Activated CD8-positive, alpha-beta memory T cell treated with anti-CD3 and anti-CD28 coated beads for 1 hour (primary cell): ENCODE measurements at places on chromosomes 5 and 9.

DNA sequence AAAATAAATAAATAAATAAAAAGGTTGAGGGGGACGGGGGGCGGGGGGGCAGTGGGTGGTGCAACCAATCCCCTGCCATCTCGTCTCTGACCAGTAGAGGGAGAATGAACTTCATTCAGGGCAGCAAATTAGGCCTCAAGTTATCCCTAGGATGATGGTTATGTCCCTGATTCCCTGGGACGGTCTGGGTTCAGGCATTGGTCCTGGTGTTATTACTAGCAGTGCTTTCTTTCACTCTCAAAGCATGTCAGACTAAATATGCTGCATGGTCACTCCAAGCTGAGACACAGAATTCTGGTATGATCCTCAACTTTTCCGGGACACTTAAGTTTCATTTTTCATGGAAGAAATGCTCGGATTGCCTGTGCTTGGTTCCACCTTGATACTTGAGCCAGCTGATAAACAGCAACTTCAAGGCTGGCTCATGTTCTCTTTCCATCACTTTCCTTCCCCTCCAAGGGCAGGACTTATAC lies 59.4 kb downstream of the DAP start:
- DNase-seq, result no peak

DNA sequence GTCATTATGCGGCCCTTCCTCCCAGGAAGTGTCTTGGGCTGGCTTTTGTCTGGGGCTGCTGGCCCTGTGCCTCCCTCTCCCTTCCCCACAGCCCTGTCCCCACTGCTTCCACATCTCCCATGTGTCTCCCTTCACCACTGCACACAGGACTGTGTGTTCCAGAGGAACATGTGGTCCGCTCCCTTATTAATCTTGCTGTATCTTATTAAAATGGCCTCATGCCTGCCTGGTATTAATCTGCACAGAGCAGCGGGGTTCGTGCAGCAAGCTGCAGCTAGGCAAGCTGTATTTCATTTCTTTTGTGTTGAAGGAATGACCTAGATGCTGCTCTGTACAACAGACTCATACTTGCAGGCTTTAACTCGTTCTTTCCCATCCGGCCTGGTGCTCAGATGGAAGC lies 130.5 kb downstream of the SPOCK1 start:
- DNase-seq, result no peak

DNA sequence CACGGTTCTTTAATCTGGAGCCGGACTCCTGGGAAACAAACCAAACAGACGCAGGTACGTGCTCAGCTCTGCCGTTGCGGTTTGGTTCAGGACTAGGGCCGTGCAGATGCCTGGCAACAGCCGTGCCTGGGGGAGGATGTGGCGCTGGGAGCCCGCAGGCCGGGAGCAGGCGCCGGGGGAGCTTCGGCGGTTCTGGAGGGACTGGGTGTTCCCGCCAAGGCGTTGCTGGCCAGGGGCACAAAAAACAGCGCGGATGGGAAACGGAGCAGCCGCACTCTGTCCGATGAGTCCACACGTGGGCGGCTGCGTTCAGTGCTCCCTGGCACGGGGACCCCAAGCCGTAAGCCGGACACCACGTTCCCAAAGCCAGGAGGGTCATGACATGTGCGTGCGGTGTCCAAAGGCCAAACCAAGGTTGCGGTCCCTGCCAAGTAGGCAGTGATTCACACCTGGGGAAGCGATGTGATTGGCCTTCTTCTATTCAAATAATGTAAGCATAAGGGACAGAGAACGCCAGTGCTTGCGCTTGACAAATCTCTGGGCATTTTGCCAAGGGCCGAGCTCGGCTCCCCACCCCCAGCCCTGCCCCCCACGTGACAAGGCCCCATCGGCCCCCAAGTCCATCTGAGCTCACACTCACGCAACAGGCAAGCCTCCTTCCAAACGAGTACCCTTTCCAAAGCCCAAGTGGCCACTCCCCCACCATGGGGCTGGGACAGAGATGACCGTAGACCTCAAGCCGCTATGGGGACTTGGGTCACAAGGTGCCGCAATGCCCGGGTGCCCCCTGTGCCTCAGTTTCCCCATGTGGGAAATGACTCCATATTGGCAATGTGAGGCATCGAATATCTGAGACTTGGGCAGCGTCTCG lies 49.7 kb upstream of the NKD2 start:
- no peak for DNase-seq

- no peak for DNase-seq
These were observed 667.2 kb upstream of the ZNF608 start for GRCh38 chr5:125413496-125414274.

- no peak for DNase-seq
These were observed 551.3 kb downstream of the PDE4D start for GRCh38 chr5:59342181-59342580.
